ENCODE measurements at places on chromosomes 5 and 9.

- DNase-seq: no peak
Observed at GRCh38 chr5:56456002-56456401, 222.9 kb upstream of the ANKRD55 start.

GRCh38 chr5:143887903-143888665 is 76.1 kb downstream of the HMHB1 start:
- no peak for DNase-seq

DNA sequence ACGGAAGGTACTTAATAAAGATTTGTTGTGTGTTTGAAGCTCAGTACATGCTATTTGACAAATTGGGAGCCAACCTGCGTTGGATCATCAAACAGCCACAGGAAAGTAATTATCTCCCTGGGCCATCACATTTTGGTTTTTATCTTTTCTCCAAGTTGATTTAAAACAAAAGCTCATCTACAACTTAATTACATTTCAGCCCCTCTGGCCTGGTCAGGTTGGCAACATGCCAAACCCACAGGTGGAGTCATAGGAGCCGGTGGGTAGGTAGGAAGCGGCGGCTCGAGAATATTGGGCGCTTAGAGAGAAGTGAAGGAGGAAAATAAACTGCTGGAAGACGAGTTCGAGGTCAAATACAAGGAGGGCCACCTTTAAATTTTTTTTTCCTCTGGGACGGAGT is 64.9 kb upstream of the FANCC start:
- no peak for DNase-seq

GRCh38 chr9:95225076-95225725 is 92.3 kb downstream of the FANCC start:
- DNase-seq: no peak

DNA sequence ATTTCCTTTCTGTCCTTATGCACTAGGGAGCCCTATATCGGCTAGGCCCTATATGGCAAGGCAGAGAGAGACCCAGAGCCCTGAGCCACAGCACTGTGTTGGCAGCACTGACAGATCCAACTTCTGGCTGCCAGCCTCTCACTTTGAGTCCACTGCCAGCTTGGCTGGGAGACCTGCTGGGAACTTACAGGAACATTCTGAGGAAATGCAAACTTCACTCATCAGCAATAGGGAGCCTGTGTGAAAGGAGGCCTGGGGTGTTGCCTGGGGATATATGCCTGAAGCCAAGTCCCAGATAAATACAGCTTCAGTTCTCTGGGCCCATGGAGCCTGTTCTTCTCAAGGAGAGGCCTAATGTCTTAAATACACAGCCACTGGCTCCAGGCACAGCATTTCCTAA is 78.0 kb downstream of the ADRB2 start:
- DNase-seq: peak; percentile 48

Measured in hippocampal formation (tissue), 2 donors.